ENCODE measurements at places on chromosomes 6 and 20.

DNA sequence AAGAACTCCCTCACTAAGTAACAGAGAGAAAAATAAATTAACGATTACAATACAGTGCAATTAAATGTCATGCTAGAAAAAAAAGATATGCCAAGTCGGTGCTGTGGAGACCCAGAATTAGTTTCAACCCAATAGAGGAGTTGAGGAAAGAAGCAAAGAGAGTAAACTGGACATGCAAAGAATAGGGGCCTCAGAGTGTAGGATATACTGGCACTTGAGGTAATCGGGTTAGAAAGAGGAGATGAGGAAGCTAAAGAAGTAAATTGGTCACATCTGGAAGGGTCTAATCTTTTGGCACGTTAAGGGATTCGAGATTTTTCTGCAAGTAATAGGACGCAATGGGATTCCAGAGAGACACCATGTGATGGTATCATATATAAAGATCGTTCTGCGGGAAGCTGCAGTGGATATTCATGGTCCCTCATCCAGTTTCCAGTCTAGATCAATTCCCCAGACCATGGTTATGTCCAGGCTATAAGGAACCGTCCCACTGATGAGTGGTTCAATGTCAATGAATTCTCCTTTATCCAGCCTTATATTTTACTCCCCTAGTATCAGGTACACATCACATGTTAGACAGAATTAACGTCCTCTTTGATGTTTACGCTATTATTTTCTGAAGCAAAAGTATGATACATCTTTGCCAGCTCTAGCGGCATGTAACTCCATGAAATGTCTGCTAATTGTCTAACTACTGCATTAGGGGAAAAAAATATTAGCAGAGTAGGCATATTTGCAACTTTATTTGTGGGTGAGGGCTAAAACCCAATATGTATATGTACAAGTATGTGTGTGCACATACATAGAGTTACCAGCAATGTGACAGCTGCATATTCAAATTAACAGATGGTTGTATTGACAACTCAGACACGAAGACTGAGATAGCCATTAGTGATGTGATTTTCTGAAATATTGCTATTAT lies 1.1 kb upstream of the TBC1D32 start:
- no peak for DNase-seq

DNA sequence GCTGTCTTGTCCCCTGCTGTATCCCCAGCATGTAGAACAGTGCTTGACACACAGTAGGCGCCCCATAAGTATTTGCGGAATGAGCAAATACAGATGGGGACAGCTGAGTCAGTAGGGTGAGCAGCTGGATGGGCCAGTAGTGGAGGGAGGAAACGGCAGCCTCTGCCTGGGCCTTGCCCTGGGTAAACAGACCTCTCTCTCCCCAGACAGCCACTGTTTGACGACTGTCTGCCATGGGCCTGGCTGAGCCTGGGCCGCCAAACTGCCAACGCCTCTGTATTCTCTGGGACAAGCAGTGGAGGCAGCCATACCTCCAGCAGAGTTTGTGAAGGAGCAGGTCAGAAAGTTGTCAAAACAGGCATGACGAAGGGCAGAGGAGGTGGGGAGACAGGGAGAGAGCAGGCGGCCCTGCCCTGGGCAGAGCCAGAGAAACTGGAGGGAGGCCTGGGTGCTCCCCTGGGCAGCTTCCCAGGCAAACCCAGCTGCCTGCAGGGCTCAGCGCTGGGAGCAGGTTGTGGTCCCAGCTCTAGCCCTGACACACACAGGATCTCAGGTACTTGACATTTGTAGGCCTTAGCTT lies 15.2 kb downstream of the HNF4A start:
- no peak for DNase-seq

- no peak for DNase-seq
Observed at GRCh38 chr6:28005975-28006374, 48.9 kb downstream of the OR2B6 start.

DNA sequence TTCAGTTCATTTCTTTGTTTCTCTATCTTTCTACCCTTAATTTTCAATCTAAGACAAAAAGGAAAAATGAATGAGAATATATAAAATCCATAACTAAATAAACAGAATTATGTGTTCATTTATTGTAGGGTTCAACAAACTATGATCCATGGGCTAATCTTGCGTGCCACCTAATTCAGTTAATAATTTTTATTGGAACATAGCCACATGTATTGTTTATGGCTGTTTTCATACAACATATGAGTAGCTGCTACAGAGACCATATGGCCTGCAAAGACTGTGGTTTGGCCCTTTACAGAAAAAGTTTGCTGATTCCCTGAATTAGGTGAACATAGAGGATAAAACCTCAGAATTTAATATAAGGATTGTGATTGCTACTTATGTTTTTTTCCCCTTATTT lies 21.8 kb downstream of the SENP6 start:
- DNase-seq, result no peak

DNA sequence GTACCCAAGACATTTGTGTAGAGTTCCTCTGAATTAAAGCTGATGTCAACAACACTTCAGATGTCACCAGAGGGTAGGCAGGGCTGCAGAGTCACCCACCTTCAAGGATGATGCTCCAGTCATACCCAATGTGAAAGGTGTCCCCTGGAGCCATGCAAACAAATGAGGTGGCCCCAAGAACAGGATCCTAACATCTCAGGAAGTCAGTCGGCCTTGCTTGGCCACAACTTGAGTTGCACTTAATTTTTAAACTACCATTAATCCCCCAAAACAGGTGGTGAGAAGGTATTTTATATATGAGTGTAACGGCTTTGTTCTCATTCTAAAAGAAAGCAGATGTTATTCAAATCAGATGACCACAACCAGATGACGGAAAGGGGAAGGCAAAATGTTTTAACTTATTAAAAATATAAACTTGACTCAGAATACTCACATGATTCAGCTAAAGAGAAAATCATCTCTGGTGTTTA lies 21.1 kb upstream of the SERPINB1 start:
- no peak for DNase-seq

DNA sequence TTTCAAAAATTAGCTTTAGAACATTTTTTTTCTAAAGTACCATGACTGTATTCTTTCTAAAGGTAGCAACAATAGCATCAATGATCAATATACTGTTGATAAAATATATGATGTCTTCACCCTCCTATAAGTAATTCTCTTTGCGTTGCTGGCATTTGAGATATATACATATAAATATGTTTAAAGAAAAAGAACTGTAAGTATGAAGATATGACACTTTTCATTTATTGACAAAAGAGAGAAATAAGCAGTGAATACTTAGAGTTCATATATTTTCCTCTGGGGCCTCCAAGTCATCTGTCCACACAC lies 49.4 kb upstream of the SCGN start:
- no peak for DNase-seq

DNA sequence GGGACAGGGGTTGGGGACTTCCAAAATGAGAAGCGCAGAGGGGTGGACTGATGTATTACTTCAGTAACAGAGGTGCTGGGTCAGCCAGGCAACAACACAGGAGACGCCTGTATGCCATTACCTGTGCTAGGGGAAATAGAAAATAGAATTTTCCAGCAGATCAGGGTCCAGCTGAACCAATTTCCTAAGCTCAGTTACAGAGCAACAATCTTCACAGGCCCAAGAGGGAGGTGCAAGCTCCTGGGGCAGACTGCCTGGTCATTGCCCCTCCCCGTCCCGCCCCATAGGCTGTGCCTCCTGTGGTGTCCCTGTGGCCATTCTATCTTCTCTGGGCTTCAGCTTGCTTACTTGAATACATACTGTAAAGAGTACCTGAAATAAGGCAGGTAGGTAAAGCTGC lies 3.7 kb downstream of the KCNK5 start:
- no peak for DNase-seq

- DNase-seq, result no peak
Observed at GRCh38 chr20:1894471-1894950, 696 bp upstream of the SIRPA start.

DNA sequence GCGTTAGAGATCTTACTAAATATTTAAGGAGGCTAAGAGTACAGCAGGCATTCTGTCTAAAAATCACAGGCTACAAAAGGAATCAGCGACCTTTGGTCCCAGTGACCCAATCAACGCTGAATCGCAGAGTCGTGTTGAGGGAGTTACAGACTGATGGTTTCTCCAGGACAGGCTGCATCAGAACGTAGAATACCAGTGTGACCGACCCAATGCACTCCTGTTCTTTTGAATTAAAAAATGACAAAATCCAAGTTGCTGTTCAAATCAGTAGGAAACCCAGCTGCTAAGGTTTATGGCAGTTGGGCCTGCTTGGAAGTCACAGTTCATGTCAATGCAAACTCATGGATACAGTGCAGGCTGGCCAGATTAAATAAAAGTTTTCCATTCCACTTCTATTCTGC lies 155.8 kb upstream of the AFDN start:
- no peak for DNase-seq

DNA sequence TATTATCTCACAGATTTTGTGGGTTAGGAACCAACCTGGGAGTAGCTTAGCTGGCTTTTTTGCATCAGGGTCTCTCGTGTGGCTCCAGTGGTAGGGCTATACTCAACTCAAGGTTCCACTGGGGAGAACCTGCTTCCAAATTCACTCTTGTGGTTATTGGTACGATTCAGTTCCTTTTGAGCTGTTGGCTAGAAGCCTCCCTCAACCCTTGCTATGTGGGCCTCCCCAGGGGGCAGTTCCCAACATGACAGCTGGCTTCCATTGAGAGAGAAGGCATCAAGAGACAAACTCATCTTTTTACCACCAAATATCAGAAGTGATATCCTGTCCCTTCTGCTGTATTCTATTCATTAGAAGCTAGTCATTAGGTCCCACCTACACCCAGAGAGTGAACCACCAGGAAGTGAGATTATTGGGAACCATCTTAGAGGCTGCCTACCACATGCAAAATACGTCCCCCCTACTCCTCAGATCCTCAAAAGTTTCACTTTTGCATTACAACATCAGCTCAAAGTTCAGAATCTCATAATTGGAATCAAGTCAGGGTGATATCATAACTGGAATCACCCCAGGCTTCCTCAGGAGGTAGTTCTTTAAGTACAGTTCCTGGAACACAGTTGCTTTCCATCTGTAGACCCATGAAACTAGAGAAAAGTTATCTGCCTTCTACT lies 30.9 kb downstream of the MKKS start:
- no peak for DNase-seq

GRCh38 chr6:88266126-88266525 lies 100.0 kb upstream of the CNR1 start:
- no peak for DNase-seq

DNA sequence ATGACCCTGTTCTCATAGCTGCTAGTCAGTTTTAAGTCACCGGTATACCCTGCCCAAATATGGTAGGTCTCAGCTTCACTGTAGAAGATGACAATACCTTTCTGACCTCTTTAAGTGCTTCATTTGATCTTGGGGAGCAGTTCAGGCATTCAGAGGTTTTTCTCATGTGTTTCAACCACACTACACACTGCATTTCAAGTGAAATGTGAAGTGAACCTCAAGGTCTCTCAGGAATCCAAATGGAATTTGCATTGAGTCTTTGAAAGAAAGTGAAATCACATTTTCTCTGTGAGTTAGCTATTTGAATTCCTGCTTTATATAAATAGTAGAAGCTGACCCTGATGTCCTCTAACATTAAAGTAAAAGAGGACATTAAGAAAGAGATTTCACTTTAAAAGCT lies 461.6 kb downstream of the ADGRB3 start:
- DNase-seq, result no peak

Measured in COR-L47 (cell line).